T-helper 1 cell (primary cell): ENCODE measurements at places on chromosomes 13 and 19.

DNA sequence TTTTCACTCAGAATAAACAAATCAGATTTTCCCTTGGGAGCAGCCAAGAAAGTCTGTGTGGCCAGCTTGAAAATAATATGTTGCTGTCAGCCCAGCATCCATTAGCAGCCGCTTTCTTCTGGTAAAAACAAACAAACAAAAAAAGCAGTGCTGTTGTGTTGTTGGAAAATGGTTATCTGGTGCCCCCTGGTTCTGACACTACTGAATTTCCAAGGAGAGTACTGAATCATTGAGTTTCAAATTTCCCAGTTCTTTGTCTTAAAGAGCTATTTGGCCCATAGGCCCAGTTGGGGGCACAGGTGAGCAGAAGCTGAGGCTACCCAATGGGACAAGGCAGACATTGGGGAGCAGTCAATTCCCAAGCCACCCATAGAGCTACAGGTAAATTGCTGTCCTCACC is 995.9 kb downstream of the UQCRFS1 start:
- no peak for DNase-seq

GRCh38 chr13:62687732-62688131 is 1272.1 kb upstream of the PCDH20 start:
- no peak for DNase-seq

- DNase-seq = no peak
These were observed 5.2 kb downstream of the LRRC4B start for GRCh38 chr19:50562996-50563395.

GRCh38 chr19:17348700-17349099 is 11.3 kb downstream of the GTPBP3 start:
- no peak for DNase-seq

- DNase-seq = no peak
These were observed 36.7 kb downstream of the MBNL2 start for GRCh38 chr13:97258801-97259200.

GRCh38 chr19:18205200-18205892 is 1.5 kb upstream of the RAB3A start:
- no peak for DNase-seq

- DNase-seq = no peak
These were observed 530.6 kb downstream of the FGF9 start for GRCh38 chr13:22201375-22201925.

DNA sequence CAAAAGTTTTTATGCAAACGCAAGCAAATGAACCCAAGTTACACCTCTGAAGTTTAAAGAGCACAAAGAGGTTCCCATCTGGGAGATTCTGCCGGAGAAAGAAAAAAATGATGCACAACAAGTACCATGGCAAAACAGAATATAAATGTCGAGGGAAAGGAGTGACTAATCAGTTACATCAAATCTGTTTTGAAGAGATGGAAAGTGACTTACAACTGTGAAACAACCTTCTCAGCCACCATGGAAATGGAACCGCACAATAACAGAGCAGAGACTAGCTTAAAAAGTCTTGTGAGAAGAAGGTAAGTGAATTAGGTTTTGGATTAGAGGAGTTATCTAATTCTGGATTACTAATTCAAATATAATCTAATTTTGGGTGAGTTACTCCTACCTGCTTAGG is 2.4 kb downstream of the HSPH1 start:
- DNase-seq = no peak

- DNase-seq = no peak
These were observed 63.6 kb downstream of the RASA3 start for GRCh38 chr13:114068656-114069318.

DNA sequence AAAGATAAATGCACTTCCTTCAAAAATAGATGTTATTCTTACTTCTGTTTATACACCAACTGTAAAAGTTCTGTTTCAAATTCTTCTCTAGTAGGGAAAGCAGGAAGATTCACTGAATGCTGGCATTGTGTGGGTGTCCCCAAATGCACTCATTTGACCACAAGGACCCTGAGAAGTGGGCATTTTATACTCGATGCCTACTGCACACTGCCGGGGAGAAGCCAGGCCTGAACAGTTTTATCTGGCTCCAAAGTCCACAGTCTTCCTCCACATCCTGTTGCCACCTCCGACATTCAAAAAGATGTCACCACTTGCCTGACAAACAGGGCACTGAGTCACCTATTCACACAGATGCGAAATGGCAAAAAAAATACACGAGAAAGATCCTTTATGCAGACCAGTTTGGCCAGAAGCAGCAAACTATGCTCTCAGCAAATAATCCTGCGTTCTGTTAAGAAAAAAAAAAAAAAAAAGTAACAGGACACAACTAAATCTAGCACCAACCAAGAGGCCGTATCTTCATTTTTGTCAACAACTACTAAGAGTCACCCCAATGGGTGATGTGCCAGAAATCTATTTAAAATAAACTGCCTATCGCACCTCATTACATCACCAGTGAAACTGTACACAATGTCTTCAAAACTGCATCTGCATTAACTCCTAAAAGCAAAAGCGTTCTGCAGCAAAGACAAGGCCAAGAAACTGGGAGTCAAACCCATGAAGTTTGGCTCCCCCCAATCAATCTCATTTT is 6.2 kb downstream of the ZC3H4 start:
- DNase-seq = no peak

DNA sequence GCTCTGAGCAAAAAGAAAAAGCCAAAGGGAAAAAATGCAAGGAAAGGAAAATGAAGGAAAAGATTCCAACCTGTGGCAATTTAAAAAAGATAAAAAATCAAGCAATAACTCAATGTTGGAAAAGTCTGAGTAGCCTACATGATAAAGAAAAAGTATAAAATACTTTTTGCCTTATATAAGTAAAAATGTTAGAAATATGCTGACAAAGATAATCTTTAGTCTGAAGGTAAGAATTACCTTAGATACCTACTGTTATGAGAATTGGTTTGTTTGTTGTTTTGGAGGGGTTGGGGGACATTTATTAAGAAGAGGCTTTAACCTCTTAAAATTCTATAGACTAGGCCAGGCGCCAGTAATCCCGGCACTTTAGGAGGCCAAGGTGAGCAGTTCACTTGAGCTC is 29.7 kb upstream of the CPB2 start:
- DNase-seq = no peak

GRCh38 chr13:31965361-31966066 is 66.1 kb upstream of the FRY start:
- DNase-seq = no peak

DNA sequence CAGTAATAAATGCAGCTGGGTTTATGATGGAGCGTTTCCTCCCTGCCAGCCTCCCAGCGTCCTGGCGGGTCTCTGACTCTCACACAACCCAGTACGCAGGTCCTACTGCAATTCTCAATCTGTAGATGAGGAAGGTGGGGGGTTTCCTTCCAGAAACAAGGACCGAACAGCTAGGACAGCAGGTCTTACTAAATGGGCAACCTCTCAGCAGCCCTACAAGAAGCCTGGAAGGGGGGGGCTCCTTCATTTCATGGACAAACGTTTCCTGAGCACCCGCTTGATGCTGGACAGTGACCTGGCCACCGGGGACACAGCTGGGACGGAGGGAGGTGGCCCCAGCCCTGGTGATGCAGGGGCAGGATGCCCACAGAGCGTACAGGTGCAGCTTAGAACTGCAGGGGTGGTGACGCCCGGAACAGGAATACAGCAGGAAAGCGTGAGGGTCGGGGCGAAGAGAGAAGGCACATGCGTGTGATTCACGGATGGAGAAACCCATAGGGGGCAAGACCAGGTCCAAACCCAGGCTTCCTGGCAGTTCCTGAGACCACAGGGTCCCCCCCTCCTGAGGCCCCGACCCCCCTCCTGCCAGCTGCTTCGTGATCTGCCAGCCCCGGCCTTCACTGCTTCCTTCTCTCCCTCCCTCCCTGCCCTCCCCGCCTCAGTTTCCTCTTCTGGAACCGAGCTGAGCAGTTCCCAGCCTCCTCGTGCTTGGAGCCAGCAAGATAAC is 732 bp upstream of the C2CD4C start:
- no peak for DNase-seq

DNA sequence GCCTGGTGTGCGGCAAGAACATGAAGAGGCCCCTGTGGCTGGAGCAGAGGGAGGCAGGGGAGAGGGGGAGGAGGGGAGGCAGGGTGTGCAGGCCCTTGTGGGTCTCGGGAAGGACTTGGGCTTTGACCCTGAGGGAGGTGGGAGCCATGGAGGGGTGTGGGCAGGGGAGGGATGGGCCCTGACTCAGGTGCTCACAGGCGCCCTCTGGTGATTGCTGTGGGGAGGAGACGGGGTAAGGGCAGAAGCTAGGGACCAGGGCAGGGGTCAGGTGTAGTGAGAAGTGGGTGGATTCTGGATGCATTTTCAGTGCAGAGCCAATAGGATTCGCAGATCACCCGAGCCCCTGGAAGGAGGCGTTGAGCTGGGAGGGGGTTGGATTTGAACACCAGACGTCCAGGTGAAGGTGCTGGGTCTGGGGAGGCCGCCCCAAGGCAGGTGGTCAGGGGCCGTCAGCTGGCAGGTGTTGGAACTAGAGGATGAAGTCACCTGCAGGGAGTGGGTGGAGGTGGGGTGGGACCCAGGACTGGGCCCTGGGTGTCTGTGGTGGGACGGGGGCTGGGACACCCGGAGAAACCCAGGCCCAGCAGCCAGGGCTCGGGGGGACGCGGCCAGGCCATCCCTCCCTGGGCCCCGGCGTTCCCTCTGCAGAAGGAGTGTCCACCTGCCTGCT is 185.4 kb downstream of the KDM4B start:
- DNase-seq = no peak

- DNase-seq = no peak
These were observed 403.7 kb downstream of the PCDH9 start for GRCh38 chr13:66826398-66826797.

- DNase-seq = no peak
These were observed 3.5 kb upstream of the ZNF701 start for GRCh38 chr19:52566588-52566987.

- DNase-seq = no peak
These were observed 114.0 kb downstream of the COL4A2 start for GRCh38 chr13:110421061-110421460.
